ENCODE measurements at places on chromosomes 2 and 18. TPM values are rescaled to one million over a fixed set of nuclear protein-coding genes. Genes with fewer than 3 reads are reported as not detected.

Gene GRHL1
- 0.43 TPM for total RNA-seq

Gene COA5
- total RNA-seq: 86.3 TPM

Gene MORN2
- total RNA-seq: not detected

Gene INPP5D
- 21.7 TPM for total RNA-seq

Gene TBR1
- total RNA-seq: not detected

Gene STAT1
- total RNA-seq: 13.0 TPM

Gene VWA3B
- total RNA-seq: not detected

Gene CCDC68
- 15.8 TPM for total RNA-seq

- no peak overlapping the region for H3K4me3 ChIP-seq
- DNase-seq: no peak
- no peaks in the 10 kb centered on the region for H3K4me1 ChIP-seq
- no peaks in the 10 kb centered on the region for H3K36me3 ChIP-seq
- no peaks in the 10 kb centered on the region for H3K27me3 ChIP-seq
- no peak overlapping the region for H3K27ac ChIP-seq
Measured at GRCh38 chr2:75528221-75528977, 32.3 kb downstream of the EVA1A start.

DNA sequence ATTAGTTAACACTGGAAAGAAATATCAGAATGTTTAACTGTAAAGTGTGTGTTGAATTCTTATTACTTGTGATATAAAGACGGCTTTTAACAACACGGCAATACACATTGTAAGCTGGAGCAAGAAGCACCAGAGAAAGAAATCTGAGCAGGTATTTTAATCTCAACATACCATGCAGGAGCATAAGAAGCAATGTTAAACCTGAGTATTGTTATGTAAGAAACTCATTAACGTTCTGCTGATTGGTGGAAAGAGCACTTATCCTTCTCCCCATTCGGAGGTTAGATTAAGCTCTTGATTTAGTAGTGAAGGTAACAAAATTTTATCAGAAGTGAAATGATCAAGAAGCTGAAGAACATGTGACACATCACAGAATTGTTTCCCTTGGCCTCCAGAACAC is 107.4 kb downstream of the EPC2 start:
- H3K27me3 ChIP-seq: no peaks in the 10 kb centered on the region
- no peak overlapping the region for H3K4me3 ChIP-seq
- H3K36me3 ChIP-seq: peaks cover 17% of the 10 kb centered on the region
- DNase-seq: no peak

GRCh38 chr2:215521031-215521430 is 85.2 kb upstream of the FN1 start:
- H3K36me3 ChIP-seq: no peaks in the 10 kb centered on the region
- DNase-seq: no peak
- H3K4me3 ChIP-seq: no peak overlapping the region
- no peak overlapping the region for H3K27ac ChIP-seq
- H3K27me3 ChIP-seq: no peaks in the 10 kb centered on the region

- H3K4me1 ChIP-seq: no peaks in the 10 kb centered on the region
- no peak overlapping the region for H3K4me3 ChIP-seq
- H3K36me3 ChIP-seq: no peaks in the 10 kb centered on the region
- no peak overlapping the region for H3K27ac ChIP-seq
- H3K27me3 ChIP-seq: no peaks in the 10 kb centered on the region
Measured at GRCh38 chr2:182090486-182090885, 104.8 kb downstream of the PPP1R1C start.

DNA sequence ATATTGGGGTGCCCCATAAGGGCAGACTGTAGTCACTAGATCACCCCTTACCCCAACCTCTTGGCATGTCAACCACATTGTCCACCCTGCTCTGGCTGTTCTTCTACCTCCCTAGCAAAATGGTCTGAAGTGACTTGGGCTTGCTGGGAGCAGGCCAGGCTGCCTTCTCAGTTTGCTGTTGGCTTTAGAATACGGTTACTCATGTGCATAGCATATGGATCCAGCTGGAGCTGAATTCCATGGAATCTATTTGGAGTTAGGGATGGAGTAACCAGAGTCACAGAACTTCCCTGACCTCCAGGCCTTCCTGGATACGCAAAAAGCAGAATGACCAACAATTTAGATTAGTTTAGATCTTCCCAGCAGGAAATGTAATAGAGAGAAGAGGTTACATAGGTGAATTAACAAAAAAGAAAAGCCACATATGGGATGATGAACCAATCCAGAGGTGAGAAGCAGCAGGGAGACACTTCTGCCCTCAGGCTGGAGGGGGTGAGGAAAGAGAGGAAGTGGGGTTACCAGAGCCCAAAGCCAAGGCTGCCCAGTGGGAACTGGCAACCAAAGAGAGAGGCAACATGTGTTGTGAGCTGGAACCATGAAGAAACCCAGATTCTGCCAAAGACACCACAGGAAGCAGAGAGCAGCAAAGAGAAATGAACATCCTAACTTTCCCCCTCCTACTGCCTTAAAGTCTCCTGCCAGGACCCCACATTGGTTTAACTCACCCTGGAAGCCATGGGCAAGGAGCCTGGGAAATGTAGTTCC is 26.1 kb downstream of the PKDCC start:
- no peak for DNase-seq
- H3K4me1 ChIP-seq: no peaks in the 10 kb centered on the region
- no peak overlapping the region for H3K4me3 ChIP-seq
- H3K27me3 ChIP-seq: no peaks in the 10 kb centered on the region
- H3K27ac ChIP-seq: no peak overlapping the region

DNA sequence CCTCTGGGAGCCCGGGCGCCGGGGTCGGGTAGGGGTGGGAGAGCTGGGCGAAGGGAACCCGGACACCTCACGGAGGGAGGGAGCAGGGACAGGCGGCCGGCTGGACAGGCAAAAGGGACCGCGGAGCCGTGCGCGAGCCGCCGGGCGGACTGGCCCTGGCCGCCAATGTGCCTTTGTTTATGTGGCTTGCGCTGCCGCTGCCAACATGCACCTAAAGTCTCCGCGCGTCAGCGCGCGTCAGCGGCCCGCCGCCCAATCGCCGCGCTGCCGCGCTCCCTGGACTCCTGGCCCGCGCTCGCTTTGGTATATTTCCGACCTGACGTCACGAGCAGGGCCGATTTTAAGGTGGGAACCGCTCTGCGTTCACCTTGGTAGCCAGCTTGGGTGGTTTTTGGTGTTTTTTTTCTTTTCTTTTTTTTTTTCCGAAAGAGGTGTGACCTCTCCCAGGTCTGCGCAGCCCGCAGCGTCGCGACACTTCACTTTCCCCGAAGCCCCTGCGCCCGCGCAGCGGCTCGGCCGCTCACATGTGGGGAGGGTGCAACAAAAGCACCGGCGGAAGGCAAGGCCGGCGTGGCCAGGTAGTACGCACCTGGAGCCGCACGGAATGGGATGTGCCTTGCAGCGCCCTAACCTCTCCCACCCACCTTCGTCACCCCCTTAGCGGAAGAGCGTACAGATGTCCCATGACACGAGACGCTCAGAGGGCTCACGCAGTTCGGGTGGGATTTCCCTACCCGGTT is at the start of gene NR4A2:
Gene NR4A2, minus strand, starts transcription at position 188 of the 740 bp plus-strand sequence. CDS start 2,535 bp downstream, outside the sequence.
- peak within 1 kb of the TSS; percentile 61 for H3K4me3 ChIP-seq
- H3K27ac ChIP-seq: peak within 1 kb of the TSS; percentile 98
- H3K4me1 ChIP-seq: no peaks in the 10 kb centered on the region
- no peaks in the 10 kb centered on the region for H3K27me3 ChIP-seq

DNA sequence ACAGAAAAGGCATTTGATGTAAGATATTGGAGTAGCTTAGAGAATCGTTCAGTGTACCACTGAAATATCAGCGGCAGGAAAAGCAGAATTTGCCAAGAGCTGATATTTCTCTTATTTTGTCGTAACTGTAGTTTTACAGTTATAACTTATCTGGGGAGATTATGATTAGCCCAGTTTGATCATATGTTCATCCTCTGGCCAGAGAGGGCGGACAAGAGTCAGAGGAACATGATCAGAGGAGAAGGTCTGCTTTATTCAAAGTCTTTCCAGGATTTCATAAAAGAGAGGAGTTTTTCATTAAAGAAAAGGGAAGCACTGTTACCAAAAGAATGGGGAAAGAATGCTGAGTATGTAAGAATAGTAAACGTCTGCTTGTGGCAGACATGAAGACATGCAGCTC is 1655.6 kb downstream of the DPP10 start:
- H3K4me3 ChIP-seq: no peak overlapping the region
- no peaks in the 10 kb centered on the region for H3K36me3 ChIP-seq
- no peak overlapping the region for H3K27ac ChIP-seq
- no peaks in the 10 kb centered on the region for H3K4me1 ChIP-seq
- DNase-seq: no peak

DNA sequence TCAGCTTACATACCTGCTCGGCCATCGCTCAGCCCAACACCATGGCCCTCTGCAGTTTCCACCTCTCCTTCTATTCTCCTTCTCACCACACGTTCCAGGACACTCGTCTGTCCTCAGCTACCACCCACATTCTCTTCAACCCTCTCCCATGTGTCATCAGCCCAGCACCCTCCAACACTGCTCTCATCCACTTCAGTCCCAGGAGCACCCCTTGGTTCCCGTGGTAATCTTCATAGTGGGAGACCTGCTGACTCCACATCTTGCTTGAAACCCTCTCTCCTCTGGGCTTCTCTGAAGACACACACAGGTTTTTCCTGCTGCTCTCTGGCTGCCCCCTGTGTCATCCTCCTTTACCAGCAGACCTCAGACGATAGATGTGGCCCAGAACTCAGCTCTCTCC is 228.7 kb downstream of the GBX2 start:
- no peaks in the 10 kb centered on the region for H3K27me3 ChIP-seq
- H3K27ac ChIP-seq: no peak overlapping the region

GRCh38 chr18:36035253-36035652 is 32.1 kb downstream of the RPRD1A start:
- DNase-seq: no peak
- no peaks in the 10 kb centered on the region for H3K27me3 ChIP-seq
- H3K4me1 ChIP-seq: no peaks in the 10 kb centered on the region
- H3K4me3 ChIP-seq: no peak overlapping the region

GRCh38 chr18:48119204-48119603 is 188.7 kb upstream of the SMAD2 start:
- no peak overlapping the region for H3K27ac ChIP-seq
- no peaks in the 10 kb centered on the region for H3K27me3 ChIP-seq
- H3K4me1 ChIP-seq: no peaks in the 10 kb centered on the region

DNA sequence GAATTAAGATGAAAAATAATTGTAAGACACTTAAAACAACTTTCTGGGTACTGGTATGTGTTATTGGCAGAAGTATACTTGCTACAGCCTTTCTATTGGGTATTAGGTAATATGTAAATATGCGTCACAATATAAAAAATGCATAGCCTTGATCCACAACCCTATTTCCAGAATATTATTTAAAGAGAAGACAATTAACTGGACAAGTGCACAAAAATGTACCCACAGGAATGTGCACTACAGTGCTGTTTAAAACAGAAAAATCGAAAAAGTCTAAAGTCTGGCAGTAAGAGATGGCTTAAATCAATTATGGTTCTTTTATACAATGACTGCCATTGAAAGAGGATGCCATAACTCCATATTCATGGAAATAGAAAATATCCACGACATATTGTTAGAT is 149.7 kb downstream of the UPP2 start:
- no peaks in the 10 kb centered on the region for H3K27me3 ChIP-seq
- no peak overlapping the region for H3K4me3 ChIP-seq
- H3K27ac ChIP-seq: no peak overlapping the region
- DNase-seq: no peak
- no peaks in the 10 kb centered on the region for H3K4me1 ChIP-seq
- H3K36me3 ChIP-seq: no peaks in the 10 kb centered on the region

- peaks cover 13% of the 10 kb centered on the region for H3K4me1 ChIP-seq
- no peak overlapping the region for H3K4me3 ChIP-seq
- peak; percentile 82 for DNase-seq
- peak overlapping the region; percentile 94 for H3K27ac ChIP-seq
- H3K27me3 ChIP-seq: no peaks in the 10 kb centered on the region
- H3K36me3 ChIP-seq: no peaks in the 10 kb centered on the region
Measured at GRCh38 chr18:48902023-48902855, 48.5 kb downstream of the SMAD7 start.

GRCh38 chr2:146503366-146503765 is 1341.5 kb upstream of the ACVR2A start:
- H3K27ac ChIP-seq: no peak overlapping the region
- H3K27me3 ChIP-seq: no peaks in the 10 kb centered on the region
- no peaks in the 10 kb centered on the region for H3K4me1 ChIP-seq
- no peaks in the 10 kb centered on the region for H3K36me3 ChIP-seq

DNA sequence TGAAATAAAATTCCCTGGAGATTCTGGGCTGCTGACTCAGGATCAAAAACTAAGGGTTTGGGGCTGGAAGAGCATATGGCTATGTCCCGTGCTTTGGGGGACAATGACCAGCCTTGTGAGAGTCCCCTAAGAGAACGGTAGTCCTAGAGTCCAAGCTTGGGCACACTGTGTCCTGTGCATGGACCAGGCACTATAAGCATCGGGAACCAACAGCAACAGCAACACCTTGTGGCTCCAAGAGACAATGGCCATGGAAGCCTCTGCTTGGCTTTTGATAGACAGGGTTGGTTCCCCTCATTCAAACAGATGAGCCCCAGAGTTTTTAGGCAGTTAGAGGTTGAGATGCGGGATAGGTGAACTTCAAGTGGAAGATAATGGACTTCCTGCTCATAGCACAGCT is 294.4 kb upstream of the CHAC2 start:
- DNase-seq: no peak
- H3K4me1 ChIP-seq: no peaks in the 10 kb centered on the region
- H3K27me3 ChIP-seq: no peaks in the 10 kb centered on the region
- no peak overlapping the region for H3K4me3 ChIP-seq
- H3K27ac ChIP-seq: no peak overlapping the region

- H3K36me3 ChIP-seq: no peaks in the 10 kb centered on the region
- no peak overlapping the region for H3K4me3 ChIP-seq
- H3K27me3 ChIP-seq: no peaks in the 10 kb centered on the region
- no peaks in the 10 kb centered on the region for H3K4me1 ChIP-seq
- no peak overlapping the region for H3K27ac ChIP-seq
- no peak for DNase-seq
Measured at GRCh38 chr2:17036361-17036760, 370.7 kb upstream of the CYRIA start.

- no peak for DNase-seq
- H3K27ac ChIP-seq: no peak overlapping the region
- no peaks in the 10 kb centered on the region for H3K4me1 ChIP-seq
- H3K4me3 ChIP-seq: no peak overlapping the region
- H3K36me3 ChIP-seq: no peaks in the 10 kb centered on the region
Measured at GRCh38 chr2:11140492-11140891, 14.8 kb upstream of the SLC66A3 start.

- no peak overlapping the region for H3K4me3 ChIP-seq
- no peaks in the 10 kb centered on the region for H3K4me1 ChIP-seq
- no peaks in the 10 kb centered on the region for H3K27me3 ChIP-seq
- DNase-seq: no peak
- no peak overlapping the region for H3K27ac ChIP-seq
Measured at GRCh38 chr2:235627682-235628081, 133.8 kb downstream of the AGAP1 start.

DNA sequence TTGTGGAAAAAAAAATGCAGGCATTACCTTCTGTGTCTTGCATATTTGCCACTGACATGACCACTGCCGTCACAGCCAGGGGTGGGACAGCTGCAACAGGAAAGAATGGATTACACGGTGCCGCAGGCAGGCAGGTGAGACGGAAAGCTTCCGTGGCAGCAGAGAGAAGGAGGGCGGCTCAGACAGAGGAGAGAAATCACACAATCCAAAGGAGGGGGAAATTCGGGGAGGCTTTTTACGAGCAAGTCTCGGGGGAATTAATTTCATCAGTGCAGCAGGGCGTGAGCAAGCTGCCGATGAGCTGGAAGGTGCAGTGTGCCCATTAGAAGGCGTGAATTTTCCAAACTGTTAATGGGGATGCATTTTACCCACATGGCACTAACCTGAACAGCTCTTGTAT is 234.8 kb upstream of the PXDN start:
- no peak overlapping the region for H3K4me3 ChIP-seq
- no peaks in the 10 kb centered on the region for H3K4me1 ChIP-seq
- H3K27ac ChIP-seq: no peak overlapping the region
- no peaks in the 10 kb centered on the region for H3K36me3 ChIP-seq
- H3K27me3 ChIP-seq: no peaks in the 10 kb centered on the region
